ENCODE measurements at places on chromosomes 5 and 9. TPM values are rescaled to one million over a fixed set of nuclear protein-coding genes. Genes with fewer than 3 reads are reported as not detected.

DNA sequence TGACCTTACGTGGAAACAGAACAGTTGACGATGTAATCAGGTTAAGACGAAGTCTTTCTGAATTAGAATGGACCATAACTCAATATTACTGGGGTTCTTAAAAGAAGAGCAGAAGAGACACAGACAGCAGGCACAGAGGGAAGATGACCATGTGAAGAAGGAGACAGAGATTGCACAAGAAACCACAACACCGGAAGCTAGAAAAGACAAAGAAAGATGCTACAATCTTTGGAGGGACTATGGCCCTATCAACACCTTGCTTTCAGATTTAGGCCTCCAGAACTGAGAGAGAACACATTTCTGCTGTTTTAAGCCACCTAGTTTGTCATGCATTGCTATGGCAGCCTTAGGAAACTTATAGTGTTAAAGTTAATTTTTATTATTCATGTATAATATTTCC, 27.1 kb downstream of the CDH9 start:
- DNase-seq = no peak

DNA sequence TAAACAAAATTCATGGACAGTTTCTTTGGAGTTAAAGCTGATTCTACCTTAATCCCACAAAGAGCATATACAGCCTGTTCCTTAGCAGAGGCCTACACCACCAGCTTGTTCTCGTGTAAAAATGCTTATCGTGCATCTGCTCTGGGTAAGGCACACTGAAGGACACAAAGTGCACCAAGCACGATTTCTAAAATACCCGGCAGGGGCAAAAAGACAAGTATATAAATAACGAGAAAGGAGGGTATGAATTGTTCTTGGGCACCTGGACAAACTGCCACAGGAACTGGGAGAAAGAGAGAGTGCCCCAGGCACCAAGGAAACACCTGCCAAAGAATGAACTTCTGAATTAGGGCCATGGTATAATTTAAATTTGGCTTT, 25.3 kb downstream of the NSUN2 start:
- no peak for DNase-seq

- DNase-seq = no peak
Observed at GRCh38 chr9:106936680-106937079, 73.7 kb downstream of the ZNF462 start.

- DNase-seq = no peak
Observed at GRCh38 chr9:101014566-101014965, 14.0 kb upstream of the PLPPR1 start.

DNA sequence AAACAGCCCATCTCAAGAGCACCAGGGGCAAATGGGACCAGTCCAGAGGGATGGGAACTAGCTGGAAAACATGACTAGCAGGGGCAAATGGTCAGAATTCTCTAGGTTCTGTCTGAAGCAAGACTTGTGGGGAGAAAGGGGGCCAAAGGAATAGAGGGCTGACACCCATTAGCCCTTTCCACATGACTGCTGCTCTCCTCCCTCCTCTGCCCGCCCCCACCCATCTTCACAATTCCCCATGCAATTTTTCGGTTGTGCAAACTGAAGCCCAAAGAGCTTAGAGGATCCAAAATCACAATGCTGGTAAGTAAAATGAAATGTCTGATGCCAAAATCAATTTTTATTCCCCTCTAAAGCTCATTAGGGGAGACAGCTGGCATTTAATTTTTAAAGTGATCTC, 207.1 kb downstream of the DCP2 start:
- no peak for DNase-seq

DNA sequence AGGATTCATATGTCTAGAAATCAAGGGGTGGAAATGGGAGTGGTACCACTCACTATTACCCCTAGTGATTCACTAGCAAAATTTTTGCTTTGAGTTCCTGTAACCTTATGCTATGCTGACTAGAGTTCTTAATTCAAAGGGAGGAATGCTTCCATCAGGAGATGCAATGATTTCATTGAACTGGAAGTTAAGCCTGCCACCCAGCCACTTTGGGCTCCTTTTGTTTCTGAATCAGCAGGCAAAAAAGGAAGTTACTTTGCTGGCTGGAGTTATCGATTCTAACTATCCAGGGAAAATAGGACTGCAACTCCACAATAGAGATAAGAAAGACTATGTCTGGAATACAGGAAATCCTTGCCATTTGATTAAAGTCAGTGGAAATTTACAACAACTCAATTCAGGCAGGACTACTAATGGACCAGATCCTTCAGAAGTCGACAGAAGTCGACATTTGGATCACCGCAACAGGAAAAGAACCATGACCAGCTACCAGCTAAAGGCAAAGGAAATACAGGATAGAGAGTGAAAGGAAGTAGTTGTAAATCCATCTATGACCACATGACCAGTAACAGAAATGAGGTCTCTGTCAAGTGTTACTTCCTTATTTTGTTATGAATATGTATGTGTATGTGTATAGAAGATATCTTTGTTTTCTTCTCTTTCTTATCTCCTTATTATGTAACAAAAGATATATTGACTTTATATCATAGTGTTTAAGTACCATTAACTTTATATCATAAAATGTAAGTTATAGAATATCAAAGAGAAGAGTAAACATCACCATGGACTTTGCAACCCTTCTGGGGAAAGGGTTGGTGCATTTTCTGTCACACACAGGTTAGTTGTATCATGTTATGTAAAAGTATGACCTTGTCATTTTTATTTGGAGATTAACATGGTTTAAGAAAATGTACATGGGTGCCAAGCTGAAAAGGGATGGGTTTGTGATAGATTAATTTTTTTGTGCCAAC, 198.7 kb upstream of the HAPLN1 start:
- DNase-seq = no peak

DNA sequence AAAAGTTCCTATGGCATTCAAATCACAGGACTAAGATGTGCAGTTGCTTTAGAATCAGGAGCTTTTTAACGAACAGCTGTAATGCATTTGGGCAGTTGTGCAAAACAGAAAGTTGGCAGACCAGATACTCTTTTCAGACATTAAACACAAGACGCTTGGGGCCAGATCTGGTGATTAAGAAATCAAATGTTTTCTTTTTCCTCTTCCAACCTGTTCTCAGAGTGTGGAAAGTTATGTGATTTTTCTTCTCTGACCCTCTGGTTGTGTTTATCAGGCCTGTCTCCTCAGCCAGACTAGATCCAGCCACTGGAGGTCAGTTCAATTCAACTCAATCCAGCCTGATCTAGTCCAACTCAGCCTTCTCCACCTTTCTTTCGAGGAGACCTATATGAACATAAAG, 298.5 kb upstream of the PCSK5 start:
- no peak for DNase-seq

SLC4A9 gene
- total RNA-seq = not detected

SOX30 gene
- total RNA-seq = 0.17 TPM

SPATA31C2 gene
- 0.05 TPM for total RNA-seq

TAF11L5 gene
- not detected for total RNA-seq

All from renal cortical epithelial cell (primary cell).